Stimulated activated naive CD8-positive, alpha-beta T cell treated with anti-CD3 and anti-CD28 coated beads, Interleukin-15, amount 100 ng/mL, for 72 hours (primary cell): ENCODE measurements at places on chromosomes 2 and 18.

DNA sequence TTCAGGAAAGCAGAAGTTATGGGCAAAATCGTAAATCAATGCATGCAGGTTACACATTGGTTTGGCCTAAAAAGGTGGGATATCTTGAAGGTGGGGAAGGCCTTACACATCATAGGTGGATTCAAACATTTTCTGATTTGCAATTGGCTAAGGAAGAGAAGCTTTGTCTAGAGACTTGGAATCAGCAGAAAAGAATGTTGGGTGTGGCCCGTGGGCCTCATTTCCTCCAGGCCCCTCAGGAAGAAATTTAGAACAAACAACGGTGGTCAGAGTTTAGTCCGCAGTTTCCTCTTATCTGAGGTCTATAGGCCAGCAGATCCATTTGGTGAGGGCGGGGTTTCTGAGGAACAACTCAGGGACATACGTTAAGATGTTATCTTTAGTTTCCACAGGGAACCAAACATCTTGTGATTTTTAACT is 50.9 kb upstream of the AFF3 start:
- no peak for DNase-seq

DNA sequence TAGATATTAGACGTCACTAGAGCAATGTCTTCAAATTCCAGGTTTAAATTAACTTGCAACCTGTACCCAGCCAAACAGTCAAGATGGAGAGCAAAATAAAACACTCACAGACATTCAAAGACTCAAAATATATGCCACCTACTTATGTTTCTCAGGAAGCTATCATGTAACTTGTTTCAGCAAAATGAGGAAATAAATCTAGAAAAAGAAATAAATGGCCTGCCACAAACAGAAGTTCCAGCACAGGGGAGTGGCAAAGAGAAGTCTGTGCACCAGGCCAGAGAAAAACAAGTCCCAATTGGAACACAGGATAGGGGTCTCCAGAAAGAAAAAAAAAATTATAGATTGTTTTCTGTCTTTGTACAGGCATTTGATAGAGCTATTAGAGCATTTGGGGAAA is 96.7 kb downstream of the LRP2 start:
- DNase-seq, result no peak

DNA sequence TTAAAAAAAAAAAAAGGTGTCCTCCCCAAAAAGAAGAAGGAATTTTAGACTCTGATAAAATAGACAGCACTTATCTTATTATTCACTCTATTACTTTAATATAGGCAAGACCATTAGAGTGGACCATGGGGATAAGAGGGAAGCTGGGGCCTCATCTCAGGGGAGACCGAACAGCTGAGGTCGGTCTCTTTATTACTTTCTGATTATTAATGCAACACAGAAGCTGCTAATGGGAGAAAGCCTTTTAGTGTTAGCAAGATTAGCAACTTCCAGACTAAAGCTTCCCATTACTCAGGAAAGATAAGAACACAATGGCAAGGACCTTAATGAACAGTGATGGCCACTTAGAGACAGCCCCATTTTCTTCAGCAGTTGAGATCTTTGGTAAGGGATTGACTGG is 135.5 kb downstream of the TMEFF2 start:
- DNase-seq, result no peak

GRCh38 chr2:215755641-215756345 is 257.6 kb downstream of the MREG start:
- no peak for DNase-seq

- no peak for DNase-seq
Observed at GRCh38 chr2:33209976-33210375, 263.2 kb downstream of the LTBP1 start.

DNA sequence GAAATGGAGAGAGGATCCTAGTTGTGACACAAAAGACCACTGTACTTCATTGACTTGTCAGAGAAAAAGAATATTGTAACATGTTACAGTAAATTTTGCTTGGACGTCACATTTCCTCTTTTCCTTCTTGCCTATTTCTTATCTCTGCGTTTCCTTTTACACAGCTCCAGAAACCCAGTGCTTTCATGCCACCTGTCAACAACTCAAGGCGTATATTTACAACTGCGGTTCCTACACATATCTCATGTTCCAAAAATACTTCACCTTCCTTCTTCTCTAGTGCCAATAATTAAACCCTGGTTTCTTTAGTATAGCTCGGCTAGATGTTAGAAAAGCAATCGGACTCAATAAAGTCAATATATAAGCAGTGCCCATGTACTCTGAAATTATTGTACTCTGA is 911.5 kb upstream of the FSHR start:
- DNase-seq, result no peak

DNA sequence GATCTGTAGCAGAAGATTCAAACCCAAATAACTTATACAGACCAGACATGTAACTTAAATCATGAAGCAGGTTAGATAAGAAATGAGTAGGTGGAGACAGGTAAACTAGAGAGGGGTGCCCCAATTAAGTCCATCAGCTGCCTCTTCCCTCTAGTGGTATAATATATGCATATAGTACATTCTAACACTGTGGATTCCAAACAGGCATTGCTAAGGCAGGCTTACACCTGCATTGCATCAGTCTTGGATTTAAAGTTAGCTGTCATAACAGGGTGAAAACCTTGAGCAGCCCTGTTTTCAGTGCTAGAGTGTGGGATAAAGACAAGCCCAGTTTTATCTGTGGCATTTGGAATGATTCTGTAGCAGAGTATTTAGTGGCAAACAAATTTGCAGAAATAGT is 63.4 kb downstream of the NYAP2 start:
- DNase-seq, result no peak

- no peak for DNase-seq
Observed at GRCh38 chr2:19677825-19678518, 223.8 kb downstream of the TTC32 start.

DNA sequence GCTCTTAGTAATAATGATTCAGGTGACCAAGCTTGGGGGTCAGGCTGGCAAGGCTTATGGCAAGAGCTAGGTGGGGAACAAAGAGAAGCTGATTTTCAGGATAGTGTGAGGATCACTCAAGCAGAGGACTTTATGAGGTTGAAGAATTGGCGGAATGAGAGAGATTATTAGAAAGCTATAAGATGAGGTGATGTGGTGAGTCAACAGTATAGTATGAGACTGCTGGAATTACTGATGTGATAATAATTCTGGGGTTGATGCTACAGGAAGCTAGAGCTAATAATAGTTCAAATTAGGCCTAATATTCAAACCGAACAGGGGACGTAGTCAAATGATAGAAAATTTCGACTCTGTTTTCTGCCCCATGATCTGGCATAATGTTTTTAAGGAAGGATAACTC is 2115.3 kb upstream of the PIK3C3 start:
- DNase-seq, result no peak

- DNase-seq, result no peak
Observed at GRCh38 chr2:44211183-44211582, 42.5 kb downstream of the PPM1B start.

DNA sequence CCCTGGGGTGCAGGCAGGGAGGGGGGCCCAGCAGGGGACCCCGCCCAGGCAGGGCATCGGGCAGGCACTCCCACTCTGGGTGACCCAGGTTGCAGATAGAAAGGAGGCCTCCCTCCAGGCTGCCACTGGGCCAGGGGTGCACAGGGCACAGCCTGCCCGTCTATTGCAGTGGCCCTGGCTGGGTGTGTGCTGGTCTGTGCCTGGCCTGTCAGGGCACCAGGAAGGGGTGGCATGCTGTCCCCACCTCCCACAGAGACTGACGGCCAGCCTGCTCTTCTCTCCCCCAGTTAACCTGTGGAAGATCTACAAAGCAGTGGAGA is 12.9 kb downstream of the ARID5A start:
- DNase-seq, result no peak

GRCh38 chr2:182522972-182523473 is 96.2 kb upstream of the PDE1A start:
- no peak for DNase-seq

GRCh38 chr2:161424891-161425727 is 9.0 kb downstream of the TBR1 start:
- no peak for DNase-seq

DNA sequence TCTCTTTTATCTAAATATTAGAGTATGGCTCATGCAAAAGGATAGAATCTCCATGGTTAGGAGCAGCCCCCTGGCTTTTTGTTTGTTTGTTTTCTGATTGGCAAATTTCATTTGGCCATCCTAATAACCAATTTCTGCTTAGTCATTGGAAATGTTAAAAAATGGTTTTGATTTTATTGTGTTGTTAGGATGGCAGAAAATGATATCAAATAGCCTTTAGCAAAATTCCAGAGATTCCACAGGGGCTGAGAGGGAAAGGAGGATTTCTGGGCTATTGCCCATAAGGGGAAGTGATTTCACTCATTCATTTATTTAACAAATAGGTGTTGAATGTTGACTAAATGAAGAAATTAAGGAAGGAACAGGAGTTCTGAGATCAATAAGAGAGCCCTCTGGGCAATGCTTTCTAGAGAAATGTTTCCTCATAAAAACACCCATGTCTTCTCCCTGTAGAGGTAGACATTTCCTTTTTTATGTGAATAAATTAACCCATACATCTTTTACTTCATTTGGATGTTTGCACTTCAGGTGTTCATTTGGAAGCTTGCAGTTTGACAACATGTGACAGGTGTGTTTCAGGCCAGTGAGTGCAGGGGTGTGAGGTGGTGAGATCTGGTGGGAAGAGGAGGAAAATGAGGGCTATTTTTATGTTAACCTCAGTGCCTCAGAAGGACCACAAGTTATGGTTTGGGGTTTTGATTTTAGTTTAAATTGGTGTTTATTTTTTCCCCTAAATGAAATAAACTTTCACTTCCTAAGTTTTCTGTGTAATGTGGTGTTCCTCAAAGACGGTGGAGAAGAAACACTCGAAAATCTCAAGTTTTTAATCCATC is 61.7 kb upstream of the EPC2 start:
- DNase-seq, result no peak

DNA sequence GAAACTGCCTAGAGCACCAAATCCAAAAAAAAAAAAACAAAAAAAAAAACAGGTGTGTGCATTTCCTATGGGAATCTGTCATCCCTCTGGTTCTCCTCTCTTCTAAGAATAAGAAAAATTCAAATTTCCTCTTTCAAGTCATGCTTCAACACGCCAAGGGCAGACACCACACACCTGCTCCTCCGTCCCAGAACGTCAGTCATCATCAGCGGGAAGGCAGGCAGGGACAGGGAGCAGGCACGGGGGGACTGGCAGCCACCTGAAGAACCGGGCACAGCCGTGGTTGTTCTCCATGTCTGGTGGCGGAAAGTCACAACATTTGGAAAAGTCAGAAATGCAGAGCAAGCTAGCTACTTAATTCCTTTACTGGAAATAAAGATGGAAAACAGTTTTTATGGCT is 214.8 kb downstream of the IKZF2 start:
- DNase-seq, result no peak

GRCh38 chr2:166234112-166234846 is 106.5 kb upstream of the SCN1A start:
- no peak for DNase-seq

DNA sequence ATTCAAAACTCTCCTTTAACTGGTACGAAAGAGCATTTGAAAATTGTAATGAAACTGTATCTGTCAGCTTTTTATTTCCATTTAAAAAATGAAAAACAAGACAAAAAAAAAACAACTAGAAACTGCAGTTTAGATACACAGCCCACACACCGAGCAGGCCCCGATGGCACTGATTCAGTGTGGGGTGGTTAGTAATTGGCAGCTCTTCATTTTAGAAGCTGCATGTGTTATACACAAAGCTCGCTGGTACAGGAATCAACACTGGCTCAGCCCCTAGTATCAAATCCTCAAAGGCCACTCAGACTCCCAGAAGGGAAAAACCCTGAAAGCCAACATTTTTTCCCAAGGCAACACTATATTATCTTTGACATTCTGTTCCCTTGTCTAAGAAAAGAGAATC is 30.5 kb upstream of the RMDN2 start:
- DNase-seq, result no peak

DNA sequence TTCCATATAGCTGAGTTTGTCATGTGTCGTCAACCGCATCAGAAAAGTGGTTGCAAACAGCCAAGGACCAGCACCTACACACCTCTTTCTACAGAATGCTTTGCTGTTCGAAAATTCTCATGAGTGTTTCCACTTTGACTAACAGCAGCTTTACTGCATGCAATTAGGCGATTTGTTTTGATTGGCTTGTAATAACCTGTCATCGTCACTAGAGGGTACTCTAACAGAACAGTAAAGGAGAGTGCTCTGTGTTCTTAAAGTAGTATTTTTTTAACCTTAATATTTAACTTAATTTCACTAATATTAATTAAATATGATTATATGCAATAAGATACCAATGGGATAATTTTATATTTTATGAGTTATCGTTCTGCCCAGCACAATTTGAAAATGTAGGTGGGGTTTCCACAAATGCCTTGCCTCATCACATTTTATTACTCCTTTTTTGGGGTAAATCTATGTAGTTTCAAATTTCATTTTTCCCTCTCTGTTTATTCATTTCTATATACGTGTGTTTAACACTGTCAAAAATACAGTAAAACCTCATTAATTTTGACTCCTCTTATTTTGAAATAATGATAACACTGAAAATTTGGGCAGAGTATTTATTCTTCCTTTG is 502.2 kb downstream of the NRXN1 start:
- no peak for DNase-seq

- DNase-seq, result no peak
Observed at GRCh38 chr2:32743480-32744236, 115.8 kb downstream of the TTC27 start.

- DNase-seq, result no peak
Observed at GRCh38 chr2:104420953-104421352, 433.0 kb upstream of the POU3F3 start.
